ENCODE measurements at places on chromosomes 1 and 21.

GRCh38 chr1:37951041-37951782 lies 4.4 kb upstream of the INPP5B start:
- DNase-seq = no peak

GRCh38 chr1:39046613-39047210 lies 20.6 kb downstream of the NDUFS5 start:
- DNase-seq = no peak

DNA sequence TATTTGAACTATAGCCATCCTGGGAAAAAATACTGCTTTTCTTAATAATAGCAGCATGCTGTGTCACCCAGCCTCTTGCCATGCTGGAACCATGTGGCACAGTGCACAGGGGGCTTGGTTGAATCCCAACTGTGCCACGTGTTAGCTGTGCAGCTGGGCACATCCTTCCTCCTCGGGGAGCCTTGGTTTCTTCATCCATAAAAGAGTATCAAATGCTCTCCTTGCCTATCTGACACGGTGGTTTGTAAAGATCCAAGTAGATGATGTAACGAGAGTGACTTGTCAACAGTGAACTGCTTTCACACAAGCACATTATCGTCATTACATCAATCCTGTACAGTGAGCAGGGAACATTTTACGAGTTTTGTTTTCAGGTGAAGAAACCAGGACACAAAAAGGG lies 24.4 kb downstream of the VASH2 start:
- no peak for DNase-seq

DNA sequence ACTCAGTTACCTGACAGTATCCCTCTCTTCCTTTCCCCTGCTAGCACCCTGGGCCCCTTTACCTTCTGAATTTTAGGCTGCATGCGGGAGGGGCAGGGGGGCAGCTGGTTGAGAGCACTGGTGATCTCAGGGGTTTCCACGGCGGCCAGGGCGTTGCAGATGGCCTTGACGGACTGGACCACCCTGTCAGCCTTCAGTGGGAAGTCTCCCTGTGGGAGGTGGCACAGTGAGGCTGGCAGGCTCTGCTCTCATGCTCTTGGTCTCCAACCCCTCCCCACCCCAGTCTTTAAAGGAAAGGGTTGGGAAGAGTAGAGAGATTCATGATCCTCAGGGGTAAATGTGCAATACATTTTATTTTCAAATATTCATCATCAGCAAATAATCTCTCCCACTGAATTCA lies 36.9 kb downstream of the PIK3C2B start:
- DNase-seq = no peak

DNA sequence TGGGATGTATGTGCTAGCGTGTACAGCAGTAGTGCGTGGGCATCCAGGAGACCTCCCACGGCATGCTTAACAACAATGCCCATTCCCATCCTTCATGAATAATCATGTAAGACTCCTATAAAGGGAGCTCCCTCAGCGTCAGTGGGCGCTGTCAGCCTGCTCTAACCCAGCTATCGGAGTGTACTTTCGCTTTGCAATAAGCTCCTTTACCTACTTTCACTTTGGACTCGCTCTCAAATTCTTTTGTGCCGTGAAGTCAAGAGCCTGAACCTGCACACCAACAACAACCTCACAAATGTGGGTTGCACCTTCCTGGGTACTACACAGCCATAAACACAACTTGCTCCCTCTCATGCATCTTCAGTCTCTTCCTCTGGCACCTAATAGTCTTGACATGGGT lies 114.8 kb upstream of the PAXBP1 start:
- no peak for DNase-seq

DNA sequence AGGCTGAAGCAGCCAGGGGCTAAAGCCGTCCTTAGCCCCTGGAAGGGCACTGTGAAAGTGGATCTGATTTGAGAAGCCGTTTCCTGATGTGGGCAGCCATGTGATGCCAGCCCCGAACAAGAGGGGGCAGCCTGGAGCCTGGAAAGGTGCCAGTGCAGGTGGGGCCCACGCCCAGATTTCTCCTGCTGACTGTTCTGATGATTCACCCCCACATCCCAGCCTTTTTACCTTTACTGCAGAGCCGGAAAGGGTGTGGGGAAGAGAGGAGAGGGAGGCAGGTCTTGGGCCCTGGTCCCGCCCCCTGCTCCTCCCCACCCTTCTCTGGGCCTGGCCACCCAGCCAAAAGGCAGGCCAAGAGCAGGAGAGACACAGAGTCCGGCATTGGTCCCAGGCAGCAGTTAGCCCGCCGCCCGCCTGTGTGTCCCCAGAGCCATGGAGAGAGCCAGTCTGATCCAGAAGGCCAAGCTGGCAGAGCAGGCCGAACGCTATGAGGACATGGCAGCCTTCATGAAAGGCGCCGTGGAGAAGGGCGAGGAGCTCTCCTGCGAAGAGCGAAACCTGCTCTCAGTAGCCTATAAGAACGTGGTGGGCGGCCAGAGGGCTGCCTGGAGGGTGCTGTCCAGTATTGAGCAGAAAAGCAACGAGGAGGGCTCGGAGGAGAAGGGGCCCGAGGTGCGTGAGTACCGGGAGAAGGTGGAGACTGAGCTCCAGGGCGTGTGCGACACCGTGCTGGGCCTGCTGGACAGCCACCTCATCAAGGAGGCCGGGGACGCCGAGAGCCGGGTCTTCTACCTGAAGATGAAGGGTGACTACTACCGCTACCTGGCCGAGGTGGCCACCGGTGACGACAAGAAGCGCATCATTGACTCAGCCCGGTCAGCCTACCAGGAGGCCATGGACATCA lies at the start of gene SFN:
Gene SFN, plus strand, starts transcription at position 369 of the 904 bp plus-strand sequence. Its CDS starts 64 bp downstream, at position 433.
- DNase-seq = no peak

DNA sequence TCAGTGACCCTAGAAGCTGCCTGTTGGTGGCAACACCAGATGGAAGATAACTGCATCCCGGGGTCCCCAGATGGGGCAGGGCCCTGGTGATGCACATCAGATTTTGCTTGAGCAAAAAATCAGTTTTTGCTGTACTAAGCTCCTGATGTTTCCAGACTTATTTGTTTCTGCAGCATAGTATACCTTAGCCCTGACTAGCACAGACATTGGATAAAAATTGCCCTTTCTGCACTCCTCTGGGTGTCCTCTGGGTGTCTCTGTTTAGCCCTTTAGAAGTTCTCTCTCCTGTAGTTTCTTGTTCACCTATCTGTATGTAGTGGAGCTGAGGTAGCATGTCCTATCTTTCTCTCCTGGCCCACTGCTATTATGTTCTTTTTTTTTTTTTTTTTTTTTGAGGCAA lies 30.3 kb upstream of the PLA2G2C start:
- DNase-seq = no peak

DNA sequence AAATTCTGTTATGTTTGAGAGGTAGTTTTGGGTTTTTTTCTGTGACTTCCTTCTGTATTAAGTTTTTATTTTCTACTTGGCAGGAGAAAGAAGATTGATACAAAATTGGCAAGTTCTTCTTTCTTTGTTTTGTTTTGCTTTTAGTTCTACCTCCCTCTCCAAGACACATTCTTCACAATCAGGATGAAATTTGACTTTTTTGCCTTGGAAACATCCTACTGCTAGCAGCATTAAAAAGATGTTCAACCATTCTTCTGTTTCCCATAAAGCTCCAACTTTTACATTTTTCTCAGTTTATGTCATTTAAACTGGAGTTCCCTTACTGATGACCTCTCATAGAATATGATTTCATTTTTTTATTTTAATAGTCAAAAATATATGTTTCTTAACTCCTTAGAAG lies 234.8 kb downstream of the NCAM2 start:
- no peak for DNase-seq

Data from skeletal muscle cell (primary cell).